ENCODE measurements at places on chromosomes 3 and 15.

DNA sequence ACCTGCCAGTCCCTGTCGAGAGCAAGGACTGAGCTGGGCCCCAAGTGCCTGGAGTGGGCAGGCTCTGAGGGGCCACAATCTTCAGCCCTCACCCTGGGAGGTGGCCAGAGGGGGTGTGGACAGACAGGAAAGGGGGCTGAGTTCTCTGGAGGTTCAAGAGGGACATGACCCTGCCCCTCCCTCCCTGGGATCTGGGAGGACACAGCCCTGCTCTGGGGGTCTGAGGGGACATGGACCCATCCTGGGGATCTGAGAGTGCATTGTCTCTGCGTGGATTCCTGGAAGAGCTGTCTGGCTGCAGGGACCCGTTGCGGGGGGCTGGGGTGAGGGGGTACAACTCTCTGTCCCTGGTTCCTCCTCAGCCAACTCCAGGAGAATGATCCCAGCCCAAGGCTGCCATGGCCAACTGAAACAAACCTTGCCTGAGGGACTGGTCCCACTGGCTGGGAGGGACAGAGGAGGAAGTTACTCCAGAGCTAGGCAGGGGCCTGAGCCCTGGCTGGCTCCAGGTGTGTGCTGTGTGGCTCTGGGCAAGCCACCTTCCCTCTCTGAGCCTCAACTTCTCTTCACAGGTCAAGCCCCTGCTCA lies 29.0 kb downstream of the PTH1R start:
- DNase-seq = no peak

GRCh38 chr3:171347301-171348039 lies 112.7 kb downstream of the TNIK start:
- no peak for DNase-seq

DNA sequence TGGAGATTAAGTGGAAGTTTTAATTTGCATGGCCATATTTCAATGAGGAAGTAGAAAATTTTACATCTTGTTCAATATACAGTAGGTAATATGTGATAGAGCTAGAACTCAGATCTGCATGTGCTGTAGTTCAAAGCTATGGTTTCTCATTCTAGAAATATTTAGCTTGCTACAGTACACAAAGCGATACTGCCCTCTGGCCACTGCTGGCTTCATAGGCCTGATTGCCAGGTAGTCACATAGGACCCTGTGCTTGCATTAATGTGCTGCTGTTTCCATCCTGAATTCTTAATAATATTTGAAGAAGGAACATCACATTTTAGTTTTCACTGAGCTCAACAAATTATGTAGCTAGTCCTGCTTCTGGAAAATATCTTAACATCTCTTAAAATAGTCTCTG lies 87.0 kb downstream of the PLSCR2 start:
- DNase-seq = no peak

DNA sequence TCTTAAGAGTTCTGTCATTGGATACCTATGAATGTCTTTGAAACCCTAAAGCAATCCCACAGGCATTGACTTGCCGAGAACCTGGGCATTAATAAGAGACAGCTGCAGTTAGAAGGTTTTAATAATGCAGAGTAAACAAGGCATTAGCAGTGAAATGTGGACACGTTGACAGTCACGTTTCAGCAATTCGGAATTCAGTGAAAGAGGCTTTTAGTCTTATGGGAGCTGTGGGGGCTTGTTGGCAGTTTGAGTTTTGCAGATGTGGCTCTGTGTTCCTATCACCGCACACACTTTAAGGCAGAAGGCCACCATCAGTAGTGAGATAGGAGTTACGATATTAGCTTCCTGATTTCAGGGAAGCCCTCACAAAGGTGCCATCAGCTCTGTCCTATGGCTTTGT lies 145.2 kb upstream of the NUDT16 start:
- DNase-seq = no peak

DNA sequence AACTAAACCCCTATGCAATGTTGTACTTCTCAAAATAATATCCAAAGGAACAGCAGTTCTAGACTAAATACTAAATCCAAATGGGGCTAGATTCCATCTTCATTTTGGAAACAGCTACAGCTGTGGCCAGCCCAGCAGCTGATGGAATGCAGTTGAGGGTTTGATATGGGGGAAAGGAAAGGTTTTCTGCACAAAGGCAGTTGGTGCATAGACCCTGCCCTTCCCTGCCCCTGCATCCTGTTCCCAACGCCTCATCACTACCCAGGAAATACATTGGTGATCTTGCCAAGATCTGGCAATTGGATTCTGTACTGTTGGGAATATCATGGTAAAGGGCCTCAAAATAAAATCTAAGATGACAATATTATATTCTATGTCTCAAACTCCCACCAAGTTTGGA lies 43.9 kb downstream of the DTWD1 start:
- DNase-seq = no peak

DNA sequence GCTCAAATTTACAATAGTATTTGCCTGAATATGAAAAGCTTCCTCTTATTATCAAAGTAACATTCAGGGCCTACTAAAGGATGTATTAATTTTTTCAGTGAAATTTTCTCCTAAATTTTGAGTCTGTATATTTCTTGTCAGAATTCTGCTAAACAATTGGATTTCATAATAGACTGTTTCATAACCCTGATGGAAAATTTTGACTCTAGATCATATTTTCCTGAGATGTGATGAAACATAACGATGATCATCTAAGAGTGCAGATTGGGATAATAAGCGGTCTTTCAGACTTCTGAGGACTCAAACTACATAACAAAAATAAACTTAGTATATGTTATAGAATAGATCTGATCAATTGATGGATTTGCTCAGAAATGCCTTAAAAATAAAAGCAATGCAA lies 574.5 kb upstream of the TBL1XR1 start:
- DNase-seq = no peak

DNA sequence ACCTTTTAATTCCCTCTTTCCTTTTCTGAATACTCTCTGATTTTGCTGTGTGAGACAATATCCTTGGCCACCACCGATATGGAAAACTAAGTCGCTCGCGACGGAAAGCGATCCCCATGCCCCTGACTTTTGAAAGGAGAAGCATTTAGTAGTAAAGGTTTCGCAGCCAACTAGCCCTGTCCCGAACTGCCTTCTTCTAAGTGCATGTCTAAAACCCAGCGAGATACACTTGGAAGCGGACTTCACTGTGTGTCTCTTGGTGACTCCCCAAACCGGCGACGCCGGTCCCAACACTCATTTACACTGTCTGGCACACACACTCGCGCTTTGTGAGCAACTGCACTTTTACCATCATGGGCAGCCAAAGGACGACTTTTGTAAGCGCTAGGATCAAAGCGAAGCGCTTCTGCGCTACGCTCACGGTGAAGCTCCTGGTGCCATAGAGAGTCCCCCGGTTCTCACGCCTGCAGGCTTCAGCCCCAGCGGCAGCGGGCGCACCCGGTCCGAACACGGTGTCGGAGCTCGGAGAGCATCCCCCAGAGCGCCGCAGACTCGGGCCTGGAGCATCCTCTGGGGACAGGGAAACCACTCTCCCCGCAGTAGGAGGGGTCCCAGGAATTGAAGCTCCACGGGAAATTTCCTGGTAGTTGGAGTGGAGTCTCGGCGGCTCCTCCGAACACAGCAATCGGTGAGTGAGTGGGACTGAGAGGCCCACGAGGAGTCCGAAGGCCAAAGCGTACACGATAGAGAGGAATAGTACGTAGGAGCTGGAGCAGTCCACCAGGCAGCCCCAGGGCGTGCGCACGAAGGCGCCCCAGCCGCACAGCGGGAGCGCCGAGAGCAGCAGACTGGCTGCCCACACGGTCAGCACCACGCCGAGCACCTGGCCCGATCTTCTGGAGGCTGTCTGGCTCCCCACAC lies 1.4 kb downstream of the GPR149 start:
- no peak for DNase-seq

- no peak for DNase-seq
Observed at GRCh38 chr3:90092994-90093393, 985.6 kb downstream of the EPHA3 start.

GRCh38 chr3:77780278-77780996 lies 740.5 kb downstream of the ROBO2 start:
- no peak for DNase-seq

- DNase-seq = no peak
Observed at GRCh38 chr3:62872318-62872717, 2.9 kb downstream of the CADPS start.

All from SJSA1 (cell line).